Foreskin fibroblast (primary cell): ENCODE measurements at places on chromosomes 1 and 21.

DNA sequence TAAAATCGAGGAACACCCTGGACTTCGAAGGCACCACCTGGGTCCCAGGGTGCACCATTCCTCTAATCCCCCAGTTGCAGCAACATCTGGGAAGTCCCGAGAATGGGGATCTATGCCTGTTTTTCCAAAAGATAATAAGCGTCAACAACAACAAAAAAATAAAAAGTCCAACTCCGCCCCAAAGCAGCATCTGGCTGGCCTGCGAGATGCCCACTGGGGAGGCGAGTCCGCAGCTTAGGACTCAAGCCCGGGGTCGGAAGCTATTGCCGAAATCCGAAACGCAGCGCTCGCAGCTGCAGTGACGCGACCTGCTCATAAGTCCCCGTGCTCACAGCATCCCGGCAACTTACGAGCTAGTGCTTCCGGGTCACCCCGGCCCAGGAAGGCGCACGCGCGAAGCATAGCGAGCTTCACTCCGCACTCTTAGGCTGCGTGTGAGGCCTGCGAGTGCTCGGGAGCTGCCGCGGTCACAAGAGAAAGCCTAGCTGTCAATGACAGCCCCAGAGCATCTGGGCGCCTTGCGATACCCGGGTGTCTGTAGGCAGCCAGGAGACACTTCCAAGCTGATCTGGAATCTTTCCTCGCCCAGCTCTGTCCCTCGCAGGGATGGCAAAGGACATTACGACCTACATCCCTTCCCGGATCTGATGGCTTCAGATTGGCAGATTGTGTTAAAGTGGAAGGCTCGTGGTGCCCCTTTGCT, 9.9 kb upstream of the LTN1 start:
- peak; percentile 98 for DNase-seq

- DNase-seq = no peak
Observed at GRCh38 chr1:30144831-30145230, 578.6 kb downstream of the MATN1 start.

GRCh38 chr1:202561726-202562443, 148.4 kb downstream of the SYT2 start:
- no peak for DNase-seq

- no peak for DNase-seq
Observed at GRCh38 chr1:39003794-39004193, 12.7 kb downstream of the AKIRIN1 start.

- no peak for DNase-seq
Observed at GRCh38 chr1:165259236-165259635, 97.3 kb downstream of the LMX1A start.

DNA sequence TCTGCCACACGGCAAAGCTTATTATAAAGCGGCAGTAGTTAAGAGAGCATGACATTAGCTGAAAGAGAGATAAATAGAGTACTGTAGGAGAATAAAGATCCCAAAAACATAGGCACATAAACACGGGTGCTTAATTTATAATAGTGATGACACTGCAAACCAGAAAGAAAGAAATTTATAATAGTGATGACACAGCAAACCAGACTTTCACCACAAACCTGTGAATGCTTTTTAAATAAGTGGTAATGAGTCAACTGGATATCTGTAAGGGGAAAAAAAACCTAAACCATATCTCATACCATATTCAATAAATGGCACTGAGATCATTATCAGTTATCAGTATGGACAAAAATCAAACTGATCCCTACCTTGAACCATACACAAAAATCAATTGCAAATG, 25.5 kb downstream of the USP1 start:
- DNase-seq = no peak

DNA sequence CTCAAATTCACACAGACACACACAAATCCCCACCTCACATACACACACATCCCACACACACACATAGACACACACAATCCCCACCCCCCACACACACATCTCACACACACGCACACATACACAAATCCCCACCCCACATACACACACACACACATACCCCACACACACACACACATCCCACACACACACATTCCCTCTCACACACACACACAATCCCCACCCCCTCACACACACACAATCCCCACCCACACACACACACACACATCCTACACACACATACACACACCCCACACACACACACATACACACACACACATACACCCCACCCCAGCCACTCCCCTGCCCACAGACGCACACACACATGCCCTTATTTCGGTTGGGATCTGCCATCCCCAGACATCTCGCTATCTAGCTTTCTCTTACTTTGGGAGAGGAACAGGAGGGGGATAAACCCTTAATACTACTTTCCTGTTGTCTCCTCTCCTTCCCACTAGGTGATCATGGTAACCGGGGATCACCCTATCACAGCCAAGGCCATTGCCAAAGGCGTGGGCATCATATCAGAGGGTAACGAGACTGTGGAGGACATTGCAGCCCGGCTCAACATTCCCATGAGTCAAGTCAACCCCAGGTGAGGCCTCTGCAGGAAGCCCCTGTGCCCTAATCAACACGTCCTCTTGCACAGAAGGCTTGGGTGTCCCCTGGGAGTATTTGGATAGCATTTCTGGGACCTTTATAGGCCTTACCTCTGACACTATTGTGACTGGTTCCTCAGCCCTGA, 17.2 kb upstream of the ATP1A4 start:
- no peak for DNase-seq

DNA sequence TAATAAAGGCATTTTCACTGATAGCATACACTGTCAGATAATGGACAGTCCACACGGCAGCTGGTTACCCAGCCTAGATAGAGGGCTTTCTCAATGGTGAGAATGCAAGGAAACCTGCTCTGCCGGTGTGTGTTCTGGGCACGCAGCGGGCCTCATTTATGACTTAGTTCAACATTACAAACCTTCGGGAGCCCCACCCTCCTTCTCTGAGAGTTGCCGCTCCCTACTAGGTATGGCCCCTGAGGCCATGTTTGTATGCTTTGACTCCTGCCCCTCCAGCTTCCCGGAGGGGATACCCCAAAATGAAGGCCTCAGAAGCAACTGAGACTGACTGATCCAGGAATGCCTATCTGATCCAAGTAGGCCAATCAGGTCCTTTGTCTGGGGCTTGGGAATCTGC, 17.2 kb upstream of the FABP3 start:
- no peak for DNase-seq

DNA sequence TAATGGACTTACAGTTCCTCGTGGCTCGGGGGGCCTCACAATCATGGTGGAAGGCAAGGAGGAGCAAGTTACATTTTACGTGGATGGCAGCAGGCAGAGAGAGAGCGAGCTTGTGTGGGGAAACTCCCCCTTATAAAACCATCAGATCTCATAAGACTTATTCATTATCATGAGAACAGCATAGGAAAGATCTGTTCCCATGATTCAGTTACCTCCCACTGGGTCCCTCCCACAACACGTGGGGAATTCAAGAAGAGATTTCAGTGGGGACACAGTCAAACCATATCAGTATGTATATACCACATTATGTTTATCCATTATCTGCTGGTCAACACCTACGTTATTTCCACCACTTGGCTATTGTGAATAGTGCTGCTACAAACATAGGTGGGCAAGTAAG, 352.3 kb upstream of the B3GALT2 start:
- DNase-seq = no peak

- no peak for DNase-seq
Observed at GRCh38 chr1:177798614-177799013, 171.2 kb downstream of the SEC16B start.

GRCh38 chr1:224427346-224427745, 7.3 kb downstream of the WDR26 start:
- DNase-seq = peak; percentile 48

DNA sequence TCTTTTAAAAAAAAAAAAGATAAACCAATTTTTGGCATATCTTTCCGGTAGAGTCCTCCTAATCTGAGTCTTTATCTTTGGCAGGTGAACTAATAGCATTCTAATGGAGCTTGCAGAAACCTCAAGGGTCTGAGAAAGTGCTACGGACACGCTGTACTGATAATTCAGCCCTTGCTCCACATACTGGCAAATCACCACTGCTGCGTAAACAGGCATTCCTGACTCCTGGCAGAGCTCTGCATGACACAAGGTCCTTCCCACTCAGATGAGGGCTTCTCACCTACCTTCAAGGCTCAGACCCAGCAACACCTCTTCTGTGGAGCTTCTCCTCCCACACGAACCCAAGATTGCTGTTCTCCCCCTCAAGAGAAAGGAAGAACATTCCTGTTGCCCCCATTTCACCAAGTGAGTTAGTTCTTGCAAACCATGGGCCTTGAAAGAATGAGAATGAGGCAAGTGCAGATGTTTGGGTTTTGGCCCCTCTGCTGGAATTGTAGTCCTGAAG, 48.0 kb downstream of the LYST start:
- DNase-seq = no peak

GRCh38 chr1:82073659-82074058, 272.9 kb downstream of the ADGRL2 start:
- DNase-seq = no peak

DNA sequence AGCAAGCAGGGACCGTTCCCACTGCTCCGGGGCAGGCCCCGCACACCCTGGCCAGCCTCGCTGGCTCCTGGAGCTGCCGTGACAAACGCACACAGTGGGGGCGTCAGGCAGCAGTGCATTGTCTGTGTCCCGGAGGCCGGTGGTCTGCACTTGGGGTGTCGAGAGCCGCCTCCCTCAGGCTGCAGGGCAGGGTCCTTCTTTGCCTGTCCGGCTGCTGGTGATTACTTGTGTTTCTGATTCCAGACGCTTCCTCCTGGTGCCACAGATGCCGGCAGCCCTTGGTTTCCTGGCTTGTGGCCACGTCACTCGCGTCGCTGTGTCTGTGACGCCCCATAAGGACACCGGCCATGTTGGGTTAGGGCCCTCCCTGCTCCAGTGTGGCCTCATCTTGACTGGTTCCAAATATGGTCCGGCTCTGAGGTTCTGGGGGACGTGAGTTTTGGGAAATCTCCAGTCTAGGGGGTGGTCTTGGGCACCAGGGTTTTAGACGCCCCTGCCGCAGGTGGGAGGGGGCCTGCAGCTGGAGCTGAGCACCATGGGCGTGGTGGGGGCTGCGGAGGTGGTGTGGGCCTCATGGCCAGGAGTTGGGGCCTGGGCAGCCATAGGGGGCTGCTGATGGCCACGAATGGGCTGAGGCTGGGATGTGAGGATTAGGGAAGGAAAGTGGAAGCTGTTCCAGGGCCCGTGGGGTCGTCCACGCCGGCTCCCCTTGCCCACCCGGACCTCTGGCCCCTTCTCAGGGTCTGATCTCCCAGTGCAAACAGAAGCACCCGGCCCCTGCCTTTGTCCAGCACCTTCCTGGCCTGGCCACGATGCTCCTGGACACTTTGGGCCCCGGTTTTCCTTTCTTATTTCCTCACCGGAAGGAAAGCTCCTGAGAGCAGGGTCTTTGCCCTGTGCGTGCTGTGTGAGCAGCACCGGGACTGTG, 41.0 kb downstream of the SLX9 start:
- DNase-seq = no peak

GRCh38 chr1:186858923-186859322, 30.2 kb downstream of the PLA2G4A start:
- no peak for DNase-seq

- DNase-seq = no peak
Observed at GRCh38 chr1:168572633-168573032, 3.8 kb upstream of the XCL1 start.

- DNase-seq = no peak
Observed at GRCh38 chr1:5481889-5482288, 510.3 kb downstream of the NPHP4 start.

- DNase-seq = no peak
Observed at GRCh38 chr21:44748621-44749020, 37.2 kb upstream of the TSPEAR start.

GRCh38 chr21:26795866-26796329, 49.3 kb downstream of the ADAMTS1 start:
- peak; percentile 86 for DNase-seq

GRCh38 chr1:168732736-168733135, 3.7 kb upstream of the DPT start:
- DNase-seq = no peak

DNA sequence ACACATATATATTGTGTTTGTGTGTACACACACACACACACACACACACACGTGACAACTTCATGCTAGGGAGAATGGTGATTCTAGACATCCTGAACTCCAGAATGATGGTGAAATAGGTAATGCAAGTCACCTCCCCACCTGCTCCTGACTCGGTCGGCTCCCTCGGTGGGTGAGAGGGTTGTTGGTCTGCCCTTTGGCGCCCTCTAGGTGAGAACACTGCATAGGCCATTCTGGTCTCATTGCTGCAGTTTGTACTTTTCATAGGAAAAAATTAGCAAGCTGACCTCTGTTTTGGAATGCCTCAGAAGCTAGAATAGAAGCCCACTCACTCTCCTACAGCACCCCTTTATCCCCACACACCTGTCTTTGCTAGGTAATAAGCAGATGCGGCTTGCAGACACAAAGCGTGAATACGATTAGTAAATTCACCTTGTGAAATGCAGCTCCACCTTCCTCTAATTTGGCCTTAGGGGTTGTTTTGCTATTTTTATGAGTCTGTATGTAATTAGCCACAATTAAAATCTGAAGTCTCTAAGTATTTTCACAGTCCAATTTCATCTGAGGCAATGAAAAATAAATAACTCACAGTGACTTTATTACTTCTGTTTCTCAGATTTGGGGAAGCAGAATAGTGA, 130.0 kb upstream of the KCNJ15 start:
- DNase-seq = peak; percentile 64

DNA sequence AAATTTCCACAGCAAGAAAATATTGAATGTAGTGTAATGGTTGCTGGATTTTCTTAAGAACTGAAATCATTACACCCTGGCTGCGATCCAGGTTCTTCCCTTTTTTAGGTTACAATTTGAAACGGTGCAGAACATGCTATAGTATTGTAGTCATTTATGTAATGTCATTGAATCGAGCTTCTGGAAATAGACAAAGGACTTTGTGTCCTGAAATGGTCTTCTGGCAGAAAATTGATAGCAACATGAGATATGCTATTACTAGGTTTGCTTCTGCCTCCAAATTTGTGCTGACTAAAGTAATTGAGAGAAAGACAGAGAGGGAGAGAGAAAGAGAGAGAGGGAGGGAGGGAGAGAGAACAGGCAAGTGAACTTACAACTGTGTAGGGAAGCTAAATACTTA, 146.2 kb upstream of the NFIA start:
- DNase-seq = peak; percentile 18

DNA sequence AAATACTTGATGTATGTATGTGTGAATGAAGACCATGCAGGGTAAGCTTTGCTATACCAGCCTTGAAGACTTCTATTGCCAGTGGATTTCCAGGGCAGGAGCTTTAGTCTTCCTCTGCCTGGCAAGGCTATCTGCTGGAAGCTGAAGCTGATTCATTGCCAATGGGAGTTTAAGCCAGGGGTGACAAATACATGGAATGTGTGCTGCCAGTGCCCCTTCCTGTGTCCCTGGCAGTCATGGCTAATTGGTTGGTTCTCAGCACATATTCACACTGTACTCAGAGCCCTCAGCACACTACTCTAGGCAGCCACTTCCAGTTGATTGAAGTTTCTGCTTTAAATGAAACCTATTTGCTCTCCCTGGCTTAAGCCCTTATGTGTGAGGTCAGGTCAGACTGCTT, 1.5 kb downstream of the ZSCAN20 start:
- peak; percentile 33 for DNase-seq
